ENCODE measurements at places on chromosomes 13 and 19. TPM values are rescaled to one million over a fixed set of nuclear protein-coding genes. Genes with fewer than 3 reads are reported as not detected.
A peak's percentile ranks its signal among the peaks of the same experiment; 100 is the strongest.

GRCh38 chr13:102131246-102131645 lies 270.6 kb downstream of the FGF14 start:
- H3K4me1 ChIP-seq: no peaks in the 10 kb centered on the region
- H3K27me3 ChIP-seq: no peaks in the 10 kb centered on the region
- DNase-seq: no peak
- H3K27ac ChIP-seq: no peak overlapping the region

GRCh38 chr19:32809254-32809653 lies 60.3 kb downstream of the SLC7A9 start:
- H3K36me3 ChIP-seq: no peaks in the 10 kb centered on the region
- no peak overlapping the region for H3K4me3 ChIP-seq
- H3K4me1 ChIP-seq: peaks cover 10% of the 10 kb centered on the region
- H3K27me3 ChIP-seq: no peaks in the 10 kb centered on the region
- DNase-seq: no peak
- no peak overlapping the region for H3K27ac ChIP-seq

Gene SMIM44
- total RNA-seq: not detected

DNA sequence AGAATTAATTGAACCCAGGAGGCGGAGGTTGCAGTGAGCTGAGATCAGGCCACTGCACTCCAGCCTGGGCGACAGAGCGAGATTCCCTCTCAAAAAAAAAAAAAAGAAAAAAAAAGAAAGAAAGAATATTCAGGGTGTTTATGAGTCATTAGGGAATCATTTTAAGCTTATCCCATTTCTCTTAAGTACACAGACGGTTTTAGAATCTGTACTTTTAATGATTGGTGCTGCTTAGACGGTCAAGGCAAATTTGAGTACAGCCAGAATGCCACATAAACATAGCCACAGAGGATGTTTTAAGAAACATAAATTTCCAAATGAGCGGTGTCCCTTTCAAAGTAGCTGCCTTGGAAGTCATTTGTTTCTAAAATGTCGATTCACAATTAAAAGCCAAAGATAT lies 2.6 kb downstream of the SPRYD7 start:
- peaks cover 2% of the 10 kb centered on the region for H3K27me3 ChIP-seq
- H3K4me3 ChIP-seq: no peak overlapping the region
- no peak overlapping the region for H3K27ac ChIP-seq
- DNase-seq: no peak
- peaks cover 15% of the 10 kb centered on the region for H3K4me1 ChIP-seq

- peaks cover 17% of the 10 kb centered on the region for H3K4me1 ChIP-seq
- peak overlapping the region; percentile 12 for H3K27ac ChIP-seq
- peaks cover 6% of the 10 kb centered on the region for H3K27me3 ChIP-seq
- no peak for DNase-seq
These were observed 964 bp downstream of the SPINT2 start for GRCh38 chr19:38265213-38265861.

DNA sequence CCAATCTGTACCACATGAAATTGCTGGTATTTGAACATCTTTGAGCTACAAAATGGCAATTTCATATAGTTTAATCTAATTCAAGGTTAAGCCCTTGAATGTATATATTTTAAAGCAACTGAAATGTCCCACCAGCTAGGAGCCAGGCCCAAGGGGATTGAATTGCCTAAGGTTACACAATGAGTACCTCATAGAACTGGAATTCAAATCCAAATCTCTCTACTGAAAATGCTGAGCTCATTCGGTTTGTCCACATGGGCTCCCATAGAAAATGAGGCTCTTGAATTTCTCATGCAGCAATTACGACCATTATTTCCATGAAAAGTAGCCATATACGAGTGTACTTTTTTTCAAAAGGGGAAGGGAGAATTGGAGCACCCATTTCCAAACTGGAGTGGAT lies 31.5 kb upstream of the FNDC3A start:
- no peaks in the 10 kb centered on the region for H3K27me3 ChIP-seq
- no peak for DNase-seq
- no peak overlapping the region for H3K27ac ChIP-seq
- peaks cover 8% of the 10 kb centered on the region for H3K4me1 ChIP-seq
- H3K4me3 ChIP-seq: no peak overlapping the region

Gene ZNF506
- total RNA-seq: 25.5 TPM

Gene TMPRSS9
- not detected for total RNA-seq

- H3K27ac ChIP-seq: no peak overlapping the region
- no peaks in the 10 kb centered on the region for H3K36me3 ChIP-seq
- H3K4me3 ChIP-seq: no peak overlapping the region
- no peak for DNase-seq
- H3K4me1 ChIP-seq: no peaks in the 10 kb centered on the region
These were observed 5.3 kb upstream of the PSG7 start for GRCh38 chr19:42942187-42942789.

Gene DOCK6
- total RNA-seq: 0.68 TPM

DNA sequence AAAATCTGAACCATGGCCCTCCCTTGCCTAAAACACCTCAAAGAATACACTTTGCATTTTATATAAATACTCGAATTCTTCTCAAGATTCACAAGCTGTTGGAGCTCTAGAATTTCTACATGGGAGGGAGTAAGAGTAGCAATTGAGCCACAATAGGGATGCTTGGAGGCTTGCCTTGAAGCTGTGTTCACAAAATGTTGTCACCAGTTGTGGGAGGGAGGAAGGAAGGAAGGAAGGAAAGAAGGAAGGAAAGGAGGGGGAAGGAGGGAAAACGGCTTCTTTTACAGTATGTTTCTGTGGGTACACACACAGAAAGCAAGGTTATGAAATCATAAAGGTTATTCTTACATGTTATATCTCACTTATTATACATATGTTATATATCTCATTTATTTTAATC lies 128.6 kb upstream of the PEG3 start:
- no peak for DNase-seq
- H3K27ac ChIP-seq: no peak overlapping the region
- no peak overlapping the region for H3K4me3 ChIP-seq
- H3K36me3 ChIP-seq: peaks cover 3% of the 10 kb centered on the region
- H3K4me1 ChIP-seq: no peaks in the 10 kb centered on the region
- no peaks in the 10 kb centered on the region for H3K27me3 ChIP-seq

DNA sequence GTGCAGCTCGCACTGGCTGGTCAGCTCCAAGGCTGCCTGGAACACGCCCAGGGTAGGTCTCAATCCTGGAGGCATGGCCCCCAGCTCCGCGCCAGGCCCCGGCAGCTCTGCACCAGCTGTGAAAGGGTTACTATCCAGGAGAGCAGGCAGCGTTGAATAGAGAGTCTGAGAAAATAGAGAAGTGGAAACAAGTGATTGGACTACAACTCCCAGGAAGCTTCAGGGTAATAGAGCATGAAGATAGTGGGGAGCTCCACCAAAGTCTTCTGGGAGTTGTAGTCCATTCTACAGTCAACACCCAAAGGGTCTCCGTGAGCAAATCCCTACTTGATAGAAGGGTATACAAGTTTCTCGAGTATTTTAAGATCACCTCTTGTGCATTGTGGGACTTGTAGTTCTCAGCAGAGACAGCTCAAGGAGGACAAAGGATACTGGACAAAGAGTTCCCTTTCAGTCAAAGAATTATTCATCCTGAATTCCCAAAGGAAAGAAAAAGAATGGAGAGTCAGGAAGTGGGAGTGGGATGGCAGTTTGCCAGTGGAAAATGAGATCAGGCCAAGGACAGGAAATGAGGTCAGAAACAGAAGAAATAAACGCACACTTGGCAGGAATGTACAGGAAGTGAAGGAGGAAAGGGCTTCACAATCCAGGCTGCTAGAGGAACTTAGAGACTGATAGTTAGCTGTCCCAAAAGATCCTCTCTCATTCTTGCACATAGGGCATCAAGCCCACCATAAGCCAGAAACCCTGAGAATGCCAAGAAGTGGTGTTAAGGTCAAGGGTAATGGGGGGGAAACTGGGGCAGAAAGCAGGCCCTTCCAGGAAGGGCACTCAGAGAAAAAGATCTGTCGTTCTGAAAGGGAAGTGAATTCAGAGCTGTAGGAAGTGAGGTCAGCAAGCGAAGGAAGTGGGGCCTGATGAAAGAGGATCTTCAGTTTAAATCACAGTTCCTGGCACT lies 5.5 kb upstream of the MAMSTR start:
- H3K4me1 ChIP-seq: peaks cover 43% of the 10 kb centered on the region
- peak overlapping the region; percentile 82 for H3K27ac ChIP-seq
- no peaks in the 10 kb centered on the region for H3K27me3 ChIP-seq

DNA sequence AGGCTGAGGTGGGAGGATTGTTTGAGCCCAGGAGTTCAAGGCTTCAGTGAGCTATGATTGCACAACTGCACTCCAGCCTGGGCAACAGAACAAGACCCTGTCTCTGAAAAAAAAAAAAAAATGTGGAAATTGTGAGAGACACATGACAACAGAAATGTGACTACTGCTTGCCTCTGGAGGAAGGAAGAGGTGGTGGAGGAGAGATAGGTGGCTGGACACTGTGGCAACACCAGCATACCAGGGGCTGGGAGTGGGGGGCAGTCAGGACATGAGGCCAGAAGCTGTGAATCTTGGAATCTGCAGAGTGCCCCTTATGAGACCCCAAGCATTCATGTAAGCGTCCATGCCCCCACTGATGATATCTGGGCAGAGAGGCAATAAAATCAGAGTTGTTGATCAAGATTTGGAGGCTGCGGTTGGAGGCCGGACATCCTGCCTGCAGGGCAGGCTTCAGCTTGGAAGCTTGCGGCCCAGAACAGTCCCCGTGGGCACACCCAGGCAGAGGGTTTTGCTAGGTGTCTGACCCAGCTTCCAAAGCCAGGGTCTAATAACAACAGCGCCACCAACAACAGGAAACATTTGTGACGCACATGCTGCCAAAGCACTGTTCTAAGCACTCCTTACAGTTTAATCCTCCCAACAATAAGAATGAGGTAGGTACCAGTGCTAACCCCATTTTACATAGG lies 16.9 kb downstream of the FAM187B start:
- H3K36me3 ChIP-seq: peaks cover 20% of the 10 kb centered on the region
- DNase-seq: peak; percentile 91
- peaks cover 89% of the 10 kb centered on the region for H3K4me1 ChIP-seq
- no peaks in the 10 kb centered on the region for H3K27me3 ChIP-seq

- peak; percentile 47 for DNase-seq
- no peaks in the 10 kb centered on the region for H3K27me3 ChIP-seq
- peak overlapping the region; percentile 67 for H3K4me3 ChIP-seq
- H3K27ac ChIP-seq: no peak overlapping the region
- no peaks in the 10 kb centered on the region for H3K36me3 ChIP-seq
These were observed 1.1 kb upstream of the ACP5 start for GRCh38 chr19:11578258-11579142.

DNA sequence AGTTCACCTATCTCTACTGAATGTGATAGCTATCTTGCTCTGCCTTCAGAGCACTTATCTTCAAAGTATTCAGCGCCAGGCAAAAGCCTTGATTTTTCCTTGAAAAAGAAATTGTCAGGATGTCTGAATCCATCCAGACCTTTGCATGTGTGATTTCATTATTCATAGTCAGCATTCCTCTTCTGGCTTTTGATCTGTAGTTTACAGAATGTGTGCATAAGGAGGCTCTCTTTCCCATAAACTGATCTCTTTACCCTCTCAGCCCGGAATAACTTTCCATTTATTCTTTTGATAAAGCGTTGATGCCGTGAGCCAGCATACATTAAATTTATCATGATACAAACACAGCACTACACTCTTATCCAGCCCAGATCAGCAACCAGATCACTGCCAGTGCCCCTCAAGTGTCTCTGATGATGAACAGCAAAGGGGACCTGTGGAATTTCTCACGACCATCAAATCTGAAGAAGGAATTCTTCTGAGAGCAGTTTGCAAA lies 130.8 kb downstream of the DNAJC15 start:
- H3K27me3 ChIP-seq: peaks cover 5% of the 10 kb centered on the region
- no peaks in the 10 kb centered on the region for H3K4me1 ChIP-seq
- no peaks in the 10 kb centered on the region for H3K36me3 ChIP-seq
- H3K4me3 ChIP-seq: no peak overlapping the region

DNA sequence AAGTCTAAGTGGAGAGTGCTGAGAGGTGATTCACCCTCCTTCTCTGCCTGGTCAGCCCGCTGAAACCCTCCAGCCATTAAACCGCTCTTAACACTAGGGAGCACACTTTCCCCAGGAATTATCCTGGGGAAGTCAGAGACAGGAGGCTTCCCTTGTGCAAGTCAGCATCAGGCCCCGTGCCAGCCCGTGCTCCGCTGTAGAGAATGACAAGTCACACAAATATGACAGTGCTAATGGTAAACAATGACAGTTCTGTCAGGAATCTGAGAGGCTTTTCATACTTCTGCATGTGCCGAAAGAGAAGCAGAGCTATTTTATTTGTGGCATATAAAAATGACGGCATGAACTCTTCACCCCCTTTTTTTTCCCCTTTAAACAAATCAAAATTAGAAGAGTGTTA lies 816.9 kb upstream of the SLC10A2 start:
- H3K27me3 ChIP-seq: no peaks in the 10 kb centered on the region
- H3K4me3 ChIP-seq: no peak overlapping the region
- no peak for DNase-seq
- H3K4me1 ChIP-seq: no peaks in the 10 kb centered on the region

DNA sequence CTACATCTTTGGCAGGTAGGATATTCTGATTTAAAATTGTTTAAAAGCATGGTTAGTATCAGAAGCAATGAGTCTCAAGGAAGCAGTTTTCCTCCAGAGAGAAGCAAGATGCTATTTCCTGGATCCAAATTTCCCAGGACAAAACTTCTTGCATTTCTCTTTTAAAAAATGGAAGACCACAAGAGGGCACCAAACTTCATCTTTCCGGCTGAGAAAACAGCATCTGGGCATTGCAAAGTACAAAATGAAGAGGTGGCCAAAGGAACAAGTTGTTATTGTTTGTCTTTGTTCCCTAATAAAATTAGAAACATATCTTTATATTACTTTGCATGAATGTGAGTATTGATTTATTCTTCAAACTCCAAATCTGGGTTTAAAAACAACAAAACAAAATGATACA lies 60.0 kb upstream of the LRCH1 start:
- no peak overlapping the region for H3K27ac ChIP-seq
- H3K27me3 ChIP-seq: peaks cover 13% of the 10 kb centered on the region
- H3K36me3 ChIP-seq: no peaks in the 10 kb centered on the region
- DNase-seq: no peak
- no peak overlapping the region for H3K4me3 ChIP-seq

DNA sequence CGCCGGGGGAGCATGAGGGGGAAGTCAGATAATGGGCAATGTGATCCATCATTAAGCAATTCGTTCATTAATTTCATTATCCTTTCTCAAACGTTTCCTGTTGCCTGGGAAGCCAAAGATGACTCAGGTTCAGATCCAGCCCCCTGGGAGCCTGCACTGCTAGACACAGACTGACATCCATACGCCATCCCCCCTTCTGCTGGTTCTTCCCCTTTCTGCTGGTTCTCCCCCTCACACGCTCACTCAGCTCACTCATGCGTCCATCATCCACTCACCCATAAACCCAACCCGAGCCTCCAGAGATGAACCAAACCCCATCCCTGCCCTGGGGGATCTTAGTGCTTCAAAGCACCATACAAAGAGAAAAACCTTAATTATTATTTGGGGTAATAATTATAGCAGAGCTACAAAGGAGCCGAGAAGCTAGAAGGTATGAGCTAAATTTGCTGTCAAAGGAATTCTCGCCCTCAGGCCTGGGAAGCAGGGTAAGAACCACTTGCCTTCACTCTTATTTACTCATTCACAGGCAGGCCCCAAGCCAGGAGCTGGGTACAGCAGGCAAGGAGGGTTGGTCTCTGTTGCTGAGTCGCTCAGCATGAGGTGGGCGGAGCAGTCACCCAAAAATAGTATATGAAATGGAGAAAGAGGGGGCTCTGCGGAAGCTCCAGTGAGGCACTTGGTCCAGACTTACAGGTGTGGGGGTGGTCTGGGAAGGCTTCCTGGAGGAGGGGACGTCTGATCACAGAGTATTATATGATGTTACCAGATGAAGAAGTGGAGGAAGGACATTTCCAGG lies 7.0 kb upstream of the ZNF444 start:
- DNase-seq: no peak
- no peaks in the 10 kb centered on the region for H3K36me3 ChIP-seq
- H3K27me3 ChIP-seq: no peaks in the 10 kb centered on the region
- H3K4me1 ChIP-seq: peaks cover 3% of the 10 kb centered on the region

- no peak for DNase-seq
- H3K27me3 ChIP-seq: peaks cover 34% of the 10 kb centered on the region
- no peak overlapping the region for H3K27ac ChIP-seq
- peaks cover 14% of the 10 kb centered on the region for H3K4me1 ChIP-seq
These were observed 140.2 kb downstream of the SOX1 start for GRCh38 chr13:112207129-112207528.

Gene CEACAM20
- not detected for total RNA-seq
